GM23248 (cell line): ENCODE measurements at places on chromosomes 12 and 14. TPM values are rescaled to one million over a fixed set of nuclear protein-coding genes. Genes with fewer than 3 reads are reported as not detected.
A peak's percentile ranks its signal among the peaks of the same experiment; 100 is the strongest.

PUS7L gene
- polyA plus RNA-seq: 23.1 and 23.3 TPM in 2 replicates

GPD1 gene
- polyA plus RNA-seq: not detected in 2 replicates

LRRC10 gene
- polyA plus RNA-seq: not detected in 2 replicates

RERGL gene
- polyA plus RNA-seq: 0.74 and 0.77 TPM in 2 replicates

HCFC2 gene
- polyA plus RNA-seq: 16.6 and 16.9 TPM in 2 replicates

AKAP6 gene
- polyA plus RNA-seq: 4.0 and 4.8 TPM in 2 replicates

ETFBKMT gene
- polyA plus RNA-seq: 2.6 and 4.3 TPM in 2 replicates

POTEG gene
- polyA plus RNA-seq: not detected in 2 replicates

- no peak for DNase-seq
Observed at GRCh38 chr14:31057701-31058364, 31.7 kb upstream of the STRN3 start.

DNA sequence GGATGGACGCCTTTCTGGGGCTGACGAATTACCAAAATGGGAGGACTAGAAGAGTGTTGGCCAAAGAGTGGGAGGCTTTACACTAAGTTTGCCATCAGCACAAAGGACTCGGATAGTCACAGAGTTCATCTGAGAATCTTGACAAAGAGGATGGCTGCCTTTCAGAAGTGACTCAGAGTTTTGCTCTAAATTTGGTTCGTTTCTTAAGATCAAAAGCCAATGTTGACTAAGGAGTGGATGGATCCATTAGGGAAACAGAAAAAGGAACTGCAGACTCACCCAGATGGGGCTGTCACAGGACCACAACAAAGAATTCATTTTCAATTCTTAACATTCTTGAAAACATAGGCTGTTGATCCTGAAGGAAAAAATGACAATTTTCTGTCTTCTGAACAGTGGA is 81.3 kb upstream of the DUSP6 start:
- peak; percentile 64 for DNase-seq

- DNase-seq: no peak
Observed at GRCh38 chr14:102234331-102235264, 70.4 kb downstream of the MOK start.

- DNase-seq: peak; percentile 8
Observed at GRCh38 chr14:58535044-58535443, 102.7 kb upstream of the DACT1 start.

- DNase-seq: no peak
Observed at GRCh38 chr12:29216266-29216665, 67.2 kb downstream of the FAR2 start.

GRCh38 chr12:92938638-92939037 is 9.5 kb upstream of the EEA1 start:
- no peak for DNase-seq

DNA sequence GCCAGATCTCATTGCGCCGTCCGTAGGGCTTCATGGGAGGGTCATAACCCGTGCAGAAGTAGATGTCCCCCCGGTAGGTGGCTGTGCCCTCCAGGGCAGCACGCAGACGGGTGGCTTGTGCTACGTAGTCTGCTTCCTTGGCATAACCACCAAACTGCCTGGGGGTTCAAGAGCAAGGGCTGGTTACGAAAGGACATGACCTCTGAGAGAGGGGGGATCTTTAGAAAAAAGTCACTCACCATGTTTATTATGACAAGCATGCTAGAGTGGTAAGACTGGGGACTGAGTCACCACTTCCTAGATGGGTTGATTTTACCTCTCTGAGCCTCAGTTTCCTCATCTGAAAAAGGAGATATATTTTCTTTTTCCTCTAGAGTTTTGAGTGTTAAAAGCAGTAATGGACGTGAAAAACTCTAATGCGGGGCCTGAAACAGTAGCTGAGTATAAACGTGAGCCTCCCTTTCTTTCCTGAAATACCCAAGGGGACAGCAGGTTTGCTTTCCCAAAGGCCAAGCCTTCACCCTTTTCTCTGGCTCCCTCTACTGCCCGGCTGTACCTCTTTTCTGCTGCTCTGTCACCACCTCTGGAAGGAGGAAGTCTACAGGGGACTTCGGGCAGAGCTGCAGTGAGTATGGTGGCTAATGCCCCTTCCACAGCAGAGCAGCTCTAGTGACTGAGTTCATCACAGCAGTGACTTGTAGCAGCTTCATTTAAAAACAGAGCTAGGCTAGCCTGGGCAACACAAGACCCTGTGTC is 23.5 kb upstream of the GPRC5D start:
- DNase-seq: peak; percentile 79

DNA sequence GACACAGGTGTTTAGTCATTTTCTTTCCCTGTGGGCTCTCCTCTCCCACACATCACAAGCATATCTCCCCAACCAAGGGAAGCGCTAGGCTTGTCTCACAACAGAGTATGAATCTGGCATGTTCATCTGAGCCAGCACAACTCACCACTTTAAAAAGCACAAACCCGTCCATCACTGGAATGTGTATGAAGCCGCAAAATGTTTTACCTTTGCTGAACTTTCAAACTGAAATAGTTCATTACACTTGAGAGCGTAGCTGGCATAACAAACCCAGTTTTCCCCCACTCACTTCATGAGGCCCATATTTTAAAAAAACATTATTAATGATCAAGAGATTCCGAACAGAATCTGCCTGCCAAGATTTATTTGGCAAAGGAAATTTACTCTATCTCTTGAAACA is 15.8 kb downstream of the NID2 start:
- DNase-seq: peak; percentile 46

DNA sequence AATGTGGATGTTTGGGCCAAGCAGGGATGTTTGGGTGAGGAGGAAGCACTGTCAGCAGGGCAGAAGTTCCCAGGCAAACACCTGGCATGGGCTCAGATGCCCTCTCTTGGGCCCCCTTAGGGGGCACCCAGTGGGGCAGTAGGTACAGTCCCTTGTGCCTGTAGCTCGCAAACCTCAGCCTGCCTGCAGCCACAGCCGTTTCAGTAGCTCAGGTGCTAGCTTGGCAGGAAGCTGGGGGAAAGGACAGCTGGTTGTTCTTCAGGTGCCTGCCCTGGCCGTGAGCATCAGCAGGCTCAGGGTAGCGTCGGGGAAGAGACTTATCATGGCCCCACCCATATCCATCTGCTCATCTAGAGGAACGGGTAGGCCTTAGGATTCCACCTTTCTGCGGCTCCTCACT is 67.5 kb downstream of the B4GALNT3 start:
- DNase-seq: no peak

DNA sequence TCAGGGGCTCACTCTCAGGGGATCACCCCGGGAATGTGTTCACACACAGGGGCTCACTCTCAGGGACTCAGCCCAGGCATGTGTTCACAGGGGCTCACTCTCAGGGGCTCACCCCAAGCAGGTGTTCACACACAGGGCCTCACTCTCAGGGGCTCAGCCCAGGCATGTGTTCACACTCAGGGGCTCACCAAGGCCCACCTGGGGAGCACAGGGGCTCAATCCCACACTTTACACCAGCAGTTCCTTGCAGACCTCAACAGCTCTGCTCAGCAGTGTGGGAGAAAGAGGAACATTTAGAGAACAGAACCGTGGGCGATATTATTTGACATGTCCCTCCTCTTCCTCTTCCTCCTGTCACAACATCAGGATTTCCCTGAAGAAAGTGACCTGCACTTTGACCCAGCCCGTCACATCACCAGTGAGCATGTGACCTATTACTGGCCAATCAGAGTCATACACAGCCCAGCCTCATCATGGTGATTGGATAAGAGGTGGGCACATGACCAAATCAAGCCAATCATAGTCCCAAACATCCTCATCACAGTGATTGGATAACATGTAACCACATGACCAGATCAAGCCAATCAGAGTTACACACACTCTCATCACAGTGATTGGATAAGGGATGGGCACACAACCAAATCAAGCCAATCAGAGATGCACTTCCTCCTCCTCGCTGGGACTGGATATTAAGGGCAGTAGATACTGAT is 359.4 kb upstream of the SFSWAP start:
- no peak for DNase-seq

- no peak for DNase-seq
Observed at GRCh38 chr12:92051441-92051840, 94.2 kb downstream of the BTG1 start.

- peak; percentile 47 for DNase-seq
Observed at GRCh38 chr12:103495469-103496456, at the start of gene C12orf42. Gene C12orf42, minus strand, starts transcription at chr12:103495968. Its CDS starts 17,542 bp downstream, at chr12:103478426.

DNA sequence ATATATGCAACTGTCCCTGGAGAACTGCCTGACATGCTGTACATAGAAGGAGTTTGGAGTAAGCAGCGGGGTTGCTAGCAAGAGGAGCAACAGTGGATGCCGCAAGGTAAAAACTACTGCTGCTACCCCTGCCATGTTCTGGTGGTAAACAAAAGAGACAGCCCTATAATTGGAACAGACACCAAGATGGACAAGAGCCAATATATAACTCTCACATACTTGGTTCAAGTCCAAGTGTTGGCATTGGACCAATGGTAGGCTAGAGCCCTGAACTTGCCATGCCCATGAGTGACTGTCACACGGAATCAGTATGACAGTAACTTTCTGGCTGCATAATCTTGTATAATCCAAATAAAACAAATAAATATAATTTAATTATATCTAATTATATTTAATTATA is 13.7 kb downstream of the ATXN7L3B start:
- DNase-seq: no peak

- DNase-seq: no peak
Observed at GRCh38 chr12:46983393-46983793, 96.0 kb upstream of the PCED1B start.

DNA sequence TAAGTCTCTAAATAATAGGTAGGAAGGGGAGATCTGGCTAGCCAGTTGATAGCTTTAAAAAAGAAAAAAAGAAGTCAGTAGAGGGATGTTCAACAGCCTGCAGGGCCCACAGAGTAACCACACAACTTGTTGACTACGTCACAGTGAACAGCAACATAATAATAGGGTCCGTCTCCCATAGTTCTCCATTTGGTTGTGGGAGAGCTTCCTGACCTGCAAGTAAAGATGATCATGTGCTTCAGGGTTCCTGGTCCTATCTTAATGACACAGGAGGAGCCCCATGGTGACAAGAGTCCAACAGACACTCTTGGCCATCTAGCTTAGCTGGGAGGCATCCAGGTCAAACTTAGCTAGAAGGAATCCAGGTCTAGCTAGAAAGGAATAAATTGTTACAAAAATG is 36.2 kb downstream of the FGD6 start:
- no peak for DNase-seq

DNA sequence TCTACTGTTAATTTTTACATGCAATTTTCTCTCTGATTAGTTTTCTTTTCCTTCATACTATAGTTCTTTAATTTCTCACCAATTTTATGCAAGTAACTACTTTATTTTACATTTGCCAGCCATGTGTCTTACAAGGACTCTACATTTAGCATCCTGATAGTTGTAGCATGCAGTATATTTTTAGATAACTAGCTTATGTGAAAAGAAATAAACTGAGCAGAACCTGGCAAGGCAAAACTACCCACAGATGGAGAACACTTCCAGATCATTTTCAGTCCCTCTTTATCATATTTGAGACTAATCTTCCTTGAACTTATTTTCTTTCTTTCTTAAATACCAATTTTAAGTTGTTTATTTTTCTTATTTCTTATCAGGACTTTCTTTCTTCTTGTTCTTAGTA is 943.6 kb downstream of the LRFN5 start:
- no peak for DNase-seq

DNA sequence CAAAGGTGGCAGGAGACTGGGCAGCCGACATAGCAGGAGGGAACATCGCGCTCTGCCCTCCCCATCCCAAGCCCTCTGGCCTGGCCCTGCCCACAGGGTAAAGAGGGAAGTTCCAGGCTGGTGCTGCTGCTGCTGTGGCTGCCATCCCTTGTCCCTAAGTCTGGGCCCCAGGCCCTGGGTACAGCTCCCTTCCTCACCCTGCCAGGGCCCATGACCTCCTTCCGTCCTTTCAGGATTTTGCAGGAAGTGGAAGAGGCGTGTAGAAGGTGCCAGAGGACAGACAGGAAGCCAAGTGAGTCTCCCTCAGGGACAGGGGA is 14.7 kb upstream of the NCOR2 start:
- no peak for DNase-seq

DNA sequence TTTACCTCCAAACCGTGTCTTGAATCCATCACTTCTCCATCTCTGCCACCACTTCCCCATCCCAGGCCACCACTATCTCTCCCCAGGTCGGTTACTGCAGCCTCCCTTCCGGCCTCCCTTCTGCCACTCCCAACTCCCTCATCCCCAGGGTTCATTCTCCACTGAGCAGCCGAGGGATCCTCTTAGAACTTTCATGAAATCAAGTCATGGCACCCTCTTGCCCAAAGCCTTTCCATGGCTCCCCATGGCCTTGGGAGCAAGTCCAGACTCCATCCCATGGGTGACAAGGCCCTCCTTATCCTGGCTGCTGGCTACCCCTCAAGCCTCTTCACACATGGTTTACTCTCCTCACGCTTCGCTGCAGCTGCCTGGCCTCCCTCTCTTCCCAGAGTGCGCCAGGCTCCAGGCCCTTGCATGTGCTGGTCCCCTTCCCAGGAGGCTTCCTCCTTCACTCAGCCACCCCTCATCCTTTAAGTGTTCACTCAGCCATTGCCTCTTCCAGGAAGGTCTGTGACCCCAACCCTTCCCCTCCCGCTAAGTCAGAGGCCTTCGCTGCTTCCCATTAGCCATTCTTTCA is 17.9 kb upstream of the SH2B3 start:
- DNase-seq: no peak

GRCh38 chr12:103268831-103269514 is 226.8 kb downstream of the C12orf42 start:
- no peak for DNase-seq

DNA sequence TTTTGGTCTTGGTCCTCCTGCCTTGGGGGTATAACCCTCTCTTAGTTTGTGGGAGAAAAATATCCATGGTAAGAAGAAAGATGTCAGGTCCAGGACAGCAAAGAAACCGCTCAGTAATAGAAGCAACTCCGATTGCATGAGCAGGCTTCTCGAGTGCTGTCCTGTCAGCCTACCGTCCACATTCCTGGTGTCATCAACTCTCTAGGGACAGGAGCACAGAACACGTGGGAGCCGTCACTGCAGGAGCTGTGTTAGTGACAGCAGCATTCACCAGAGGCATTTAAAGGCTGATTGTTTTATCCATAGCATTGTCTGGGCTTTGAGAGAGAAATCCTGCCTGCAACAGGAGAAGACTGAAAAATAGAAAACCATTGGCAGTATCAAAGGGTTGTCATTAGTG is 244.2 kb downstream of the CACNA1C start:
- DNase-seq: no peak

DNA sequence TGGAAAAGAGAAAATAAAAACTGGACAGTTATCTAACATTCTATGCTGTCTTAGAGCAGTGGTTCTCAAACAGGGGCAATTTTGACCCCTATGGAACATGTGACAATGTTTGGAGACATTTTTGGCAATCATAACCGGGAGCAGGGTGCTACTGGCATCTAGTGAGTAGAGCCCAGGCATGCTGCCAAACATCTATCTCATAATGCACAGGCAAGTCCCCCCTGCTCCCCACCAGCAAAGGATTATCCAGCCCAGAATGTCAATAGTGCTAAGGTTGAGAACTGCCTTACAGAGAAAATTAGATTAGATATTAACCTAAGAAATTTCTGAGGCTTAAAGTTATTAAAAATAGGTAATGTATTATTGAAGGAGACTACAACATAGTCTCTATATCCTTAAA is 22.9 kb upstream of the CATSPERB start:
- DNase-seq: no peak

- DNase-seq: no peak
Observed at GRCh38 chr12:106601031-106601430, 18.2 kb downstream of the RFX4 start.

- no peak for DNase-seq
Observed at GRCh38 chr12:15709551-15709950, 79.6 kb downstream of the EPS8 start.
